ENCODE measurements at places on chromosomes 6 and 20. TPM values are rescaled to one million over a fixed set of nuclear protein-coding genes. Genes with fewer than 3 reads are reported as not detected.

MROH8 gene
- total RNA-seq = 3.4 TPM

GRCh38 chr20:42336576-42336975 lies 718.4 kb upstream of the CHD6 start:
- DNase-seq = no peak

RING1 gene
- 21.3 TPM for total RNA-seq

DNA sequence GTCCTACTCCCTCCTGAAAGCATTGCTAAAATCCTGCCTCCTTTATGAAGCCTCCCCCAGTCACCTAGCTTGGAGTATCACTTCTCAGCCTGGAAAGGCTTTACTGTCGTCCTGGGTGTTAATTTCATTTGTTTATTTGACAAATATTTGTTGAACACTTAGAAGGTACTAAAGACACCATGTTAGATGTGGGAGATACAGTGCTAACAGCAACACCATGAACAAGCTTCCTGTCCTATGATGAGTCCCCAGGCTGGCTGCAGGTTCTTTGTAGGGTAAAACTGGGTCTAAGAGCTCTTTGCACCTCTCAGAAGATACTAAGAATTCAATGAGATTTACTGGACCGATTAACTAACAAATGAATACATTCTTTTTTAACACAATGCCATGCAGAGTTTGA lies 109.2 kb upstream of the TMEM170B start:
- no peak for DNase-seq

MYLIP gene
- 2.0 TPM for total RNA-seq

GRCh38 chr6:7818257-7819214 lies 92.1 kb downstream of the TXNDC5 start:
- DNase-seq = no peak

DNA sequence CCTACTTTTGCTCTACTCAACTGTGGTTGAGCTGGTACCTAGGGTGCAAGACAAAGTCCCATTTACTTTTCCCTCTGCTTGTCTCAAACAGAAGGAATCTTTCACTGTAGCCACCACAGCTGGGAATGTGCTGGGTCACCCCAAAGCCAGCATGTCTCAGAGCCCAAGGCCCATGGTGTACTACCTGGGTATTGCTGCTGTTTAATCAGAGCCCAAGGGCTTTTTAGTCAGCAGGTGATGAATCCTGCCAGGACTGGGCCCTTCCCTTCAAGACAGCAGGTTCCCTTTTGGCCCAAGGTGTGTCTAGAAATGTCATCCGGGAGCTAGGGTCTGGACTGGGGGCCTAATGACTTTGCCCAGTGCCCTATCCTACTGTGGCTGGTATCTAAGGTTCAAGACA lies 249.8 kb downstream of the HDGFL1 start:
- no peak for DNase-seq

DCDC2 gene
- total RNA-seq = 0.68 TPM

DNA sequence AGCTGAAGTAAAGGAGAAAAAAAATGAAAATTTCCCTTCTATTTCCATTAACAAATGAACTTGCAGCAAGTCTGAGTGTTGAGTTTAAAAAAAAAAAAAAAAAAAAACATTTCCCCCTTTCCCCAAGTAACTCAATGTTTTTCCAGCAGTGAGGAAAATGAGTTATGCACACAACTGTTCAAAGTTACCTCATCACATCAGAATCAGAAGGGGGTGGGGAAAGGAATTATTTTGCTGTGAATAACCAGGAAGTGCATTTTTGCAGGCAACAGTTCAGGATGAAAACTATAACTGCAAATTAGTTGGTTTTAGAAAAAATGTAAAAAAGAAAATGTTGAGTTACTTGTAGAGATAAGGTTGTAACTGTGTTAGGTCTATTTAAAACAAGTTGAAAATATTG lies 568.9 kb upstream of the CITED2 start:
- no peak for DNase-seq

DNA sequence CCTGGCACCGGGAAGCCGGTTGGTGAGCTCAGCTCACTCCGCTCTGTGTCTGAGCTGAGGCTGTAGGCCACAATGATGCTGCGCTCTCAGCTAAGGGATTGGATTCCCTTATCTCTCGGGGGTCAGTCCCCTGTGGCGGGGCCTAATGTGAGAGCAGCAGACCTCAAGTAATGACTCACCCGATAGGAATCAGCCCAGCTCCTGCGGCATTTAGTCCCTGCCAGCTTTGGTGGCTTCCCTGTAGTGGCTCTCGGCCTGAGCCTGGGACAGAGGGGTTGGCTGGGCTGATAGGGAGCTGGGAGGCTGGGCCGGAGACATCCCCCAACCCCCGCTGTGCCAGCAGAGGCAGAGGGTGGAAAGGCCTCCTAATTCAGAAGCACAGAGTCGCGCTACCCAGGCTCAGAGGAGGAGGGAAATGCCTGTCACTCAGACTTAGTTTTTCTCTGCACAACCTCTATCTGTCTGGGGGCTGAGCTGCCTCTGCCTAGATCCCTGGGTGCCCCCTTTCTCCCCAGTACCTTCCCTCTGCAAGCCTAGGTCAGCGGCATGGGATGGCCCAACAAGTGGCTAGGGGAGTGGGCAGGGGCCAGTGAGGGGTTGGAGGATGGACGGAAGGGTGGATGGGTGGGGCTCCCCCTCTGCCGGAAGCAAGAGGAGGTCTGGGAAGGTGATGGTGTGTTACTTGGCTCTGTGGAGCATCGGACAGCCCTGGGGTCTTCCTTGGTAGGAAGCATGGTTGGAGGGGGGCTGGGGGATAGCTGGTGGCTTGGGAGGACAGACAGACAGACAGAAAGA lies 92.2 kb downstream of the CDH22 start:
- DNase-seq = no peak

- no peak for DNase-seq
These were observed 40.4 kb downstream of the ANKS1A start for GRCh38 chr6:34929241-34929978.

GRCh38 chr20:62387219-62387913 lies 463 bp downstream of the RPS21 start:
- DNase-seq = no peak

GRCh38 chr20:62697468-62697912 lies 11.1 kb upstream of the NTSR1 start:
- no peak for DNase-seq

- no peak for DNase-seq
These were observed 235.7 kb upstream of the ZNF217 start for GRCh38 chr20:53829255-53829723.

- DNase-seq = no peak
These were observed 35.2 kb downstream of the GPX6 start for GRCh38 chr6:28480253-28480932.

DNA sequence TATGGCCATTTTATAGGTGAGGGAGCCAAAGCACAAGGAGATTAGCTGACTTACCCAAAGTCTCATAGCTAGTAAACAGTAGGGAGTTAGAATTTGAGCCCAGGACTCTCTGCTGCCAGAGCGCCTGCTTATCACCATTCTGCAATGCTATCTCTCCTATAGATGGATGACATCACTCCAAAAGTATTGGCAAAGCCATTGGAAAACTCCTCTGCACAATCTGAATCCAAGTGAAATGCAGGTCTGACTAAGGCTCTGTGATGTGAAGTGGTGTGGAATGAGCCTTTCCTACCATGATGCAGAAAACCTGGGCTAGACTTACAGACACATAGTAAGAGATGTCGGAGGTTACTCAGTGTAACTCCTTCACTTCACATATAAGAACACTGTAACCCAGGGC lies 106.3 kb downstream of the GRM1 start:
- no peak for DNase-seq

EEF1A2 gene
- 153 TPM for total RNA-seq

GRCh38 chr6:56902641-56903464 lies 52.1 kb upstream of the BEND6 start:
- no peak for DNase-seq

DNA sequence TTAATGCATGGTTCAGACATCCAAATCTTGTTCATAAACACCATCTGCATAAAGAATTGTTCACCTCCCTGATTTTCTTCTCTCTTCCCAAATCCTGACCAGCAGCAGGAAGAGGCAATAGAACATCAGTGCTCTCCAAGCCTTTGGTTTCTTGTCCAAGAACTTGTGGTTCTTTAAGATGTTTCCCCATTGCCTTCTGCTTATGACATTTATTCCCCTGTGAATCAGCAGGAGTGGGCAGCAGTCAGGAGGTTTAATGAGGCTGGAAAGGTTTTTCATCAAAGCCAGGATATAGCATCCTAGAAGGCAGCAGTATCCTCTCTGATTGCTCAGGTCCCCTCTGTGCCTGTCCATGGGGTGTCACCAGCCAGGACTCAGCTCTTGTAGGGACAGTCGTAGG lies 5.3 kb downstream of the HDDC2 start:
- DNase-seq = no peak

APOBEC2 gene
- not detected for total RNA-seq

DNA sequence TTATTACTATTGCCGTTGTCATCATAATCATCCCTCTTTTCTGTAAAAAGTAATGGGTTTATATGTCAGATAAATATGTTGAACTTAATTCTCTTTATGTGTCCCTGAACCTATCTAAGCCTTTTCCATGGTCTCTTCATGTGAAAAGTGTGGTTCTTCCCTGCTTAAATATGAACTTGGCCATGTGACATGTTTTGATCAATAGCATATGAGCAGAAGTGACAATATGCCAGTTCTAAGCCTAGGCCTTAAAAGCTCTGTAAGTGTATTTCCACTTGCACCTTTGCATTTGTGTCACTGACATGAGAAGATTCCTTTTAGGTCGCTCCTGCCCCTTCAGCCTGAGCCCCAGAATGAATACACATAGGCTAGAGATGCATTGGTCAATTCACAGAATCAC lies 188.4 kb upstream of the CCN2 start:
- no peak for DNase-seq

- DNase-seq = no peak
These were observed 48.1 kb downstream of the ERMARD start for GRCh38 chr6:169799474-169799926.

- no peak for DNase-seq
These were observed 612.3 kb downstream of the UTRN start for GRCh38 chr6:144897441-144897921.

DNA sequence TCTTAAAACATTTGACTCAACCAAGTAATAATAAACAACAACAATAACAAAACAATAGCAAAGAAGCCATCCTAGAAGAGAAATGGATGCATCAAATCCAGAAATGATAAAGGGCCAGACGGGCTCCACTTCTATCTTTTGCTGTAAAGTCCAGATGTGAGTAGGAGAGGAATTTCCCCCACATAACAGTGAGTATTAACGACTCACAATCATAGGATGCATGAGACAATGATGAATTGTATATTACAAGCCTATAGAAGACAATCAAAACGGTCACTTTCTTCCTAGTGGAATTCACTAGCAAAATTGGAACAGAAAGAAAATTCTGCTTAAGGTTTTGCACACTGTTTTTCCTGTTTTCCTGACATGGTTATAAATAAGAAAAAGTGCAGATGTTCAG lies 97.0 kb upstream of the PREP start:
- no peak for DNase-seq

TREML1 gene
- not detected for total RNA-seq

DNA sequence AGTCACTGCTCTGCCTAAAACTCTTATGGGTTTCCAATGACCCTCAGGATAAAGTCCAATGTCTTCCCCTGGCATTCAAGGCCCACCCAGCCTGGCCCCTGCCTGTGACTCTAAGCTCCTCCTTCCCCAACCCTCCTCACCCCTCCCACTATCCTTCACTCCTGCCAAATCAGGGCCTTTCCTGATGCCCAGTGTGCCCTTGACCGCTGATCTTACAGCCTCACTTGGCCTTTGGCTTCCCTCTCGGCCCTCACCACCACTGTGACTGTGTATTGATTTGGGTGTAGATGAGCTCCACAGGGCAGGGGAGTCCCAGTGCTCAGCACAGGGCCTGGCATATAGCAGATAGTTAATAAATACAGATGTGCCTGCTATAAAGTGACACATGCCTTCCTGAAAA lies 115.7 kb downstream of the TOX2 start:
- DNase-seq = no peak

DNA sequence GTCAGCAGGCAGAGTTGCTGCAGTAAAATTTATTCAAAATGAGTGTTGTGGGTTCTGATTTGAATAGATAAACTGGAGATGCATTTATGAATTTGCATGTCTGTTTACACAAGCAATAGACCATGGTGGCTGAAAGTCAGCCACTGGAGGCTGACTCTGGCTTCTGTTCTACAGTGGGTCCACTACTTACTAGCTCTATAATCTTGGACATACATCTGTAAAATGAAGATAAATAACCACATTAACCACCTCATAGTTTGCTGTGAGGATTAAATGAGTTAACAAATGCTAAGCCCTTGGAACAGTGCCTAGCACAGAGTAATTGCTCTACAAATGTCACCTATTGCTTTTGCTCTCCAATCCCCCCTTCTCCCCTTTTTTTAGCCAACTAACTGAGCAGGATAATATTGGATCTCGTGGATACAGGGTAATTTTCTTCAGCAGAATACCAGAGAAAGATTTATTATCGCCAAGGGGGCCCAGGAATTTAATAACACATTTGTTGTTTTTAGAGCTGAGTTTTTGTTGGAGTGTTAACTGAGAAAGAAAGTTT lies 1.4 kb upstream of the PM20D2 start:
- no peak for DNase-seq

MYL9 gene
- 7.7 TPM for total RNA-seq

DNA sequence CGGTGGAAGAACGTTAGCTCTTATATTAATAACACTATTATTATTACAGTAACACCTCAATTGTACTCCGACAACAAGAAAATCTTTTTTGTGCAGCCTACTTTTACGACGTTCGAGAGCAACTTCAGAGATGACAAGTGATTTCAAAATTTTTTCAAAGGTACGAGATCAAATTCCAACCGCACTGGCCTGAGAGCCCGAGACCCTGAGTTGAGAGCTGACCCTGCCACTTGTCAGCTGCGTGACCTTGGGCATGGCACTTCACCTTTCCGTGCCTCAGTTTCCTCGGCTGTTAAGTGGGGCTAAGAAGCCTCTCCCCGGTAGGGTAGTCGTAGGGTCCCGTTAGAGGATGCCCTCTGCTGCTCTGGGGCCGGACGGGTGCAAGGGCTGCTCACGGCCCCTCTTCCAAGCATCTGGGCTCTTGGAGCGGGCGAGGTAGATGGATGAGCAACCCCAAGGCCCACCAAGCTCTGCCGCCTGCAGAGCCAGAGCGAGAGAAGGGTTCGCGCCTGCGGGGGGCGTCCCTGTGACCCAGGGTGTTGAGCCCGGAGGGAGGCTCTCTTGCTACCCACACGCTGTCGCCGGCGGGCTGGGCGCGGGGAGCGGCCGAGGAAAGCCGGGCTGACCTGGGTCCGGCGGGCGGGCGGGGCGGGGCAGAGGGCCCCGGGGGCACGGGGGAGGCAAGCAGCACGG lies 510 bp downstream of the NDRG3 start:
- DNase-seq = no peak

Data from right lobe of liver (tissue), 6 donors.